ENCODE measurements at places on chromosomes 3 and 15. TPM values are rescaled to one million over a fixed set of nuclear protein-coding genes. Genes with fewer than 3 reads are reported as not detected.

GRCh38 chr15:35560258-35560657 lies 14.3 kb upstream of the DPH6 start:
- DNase-seq: no peak

GRCh38 chr3:27134171-27134796 lies 234.9 kb downstream of the NEK10 start:
- DNase-seq: peak; percentile 39

IQCF5 gene
- not detected for total RNA-seq

DNA sequence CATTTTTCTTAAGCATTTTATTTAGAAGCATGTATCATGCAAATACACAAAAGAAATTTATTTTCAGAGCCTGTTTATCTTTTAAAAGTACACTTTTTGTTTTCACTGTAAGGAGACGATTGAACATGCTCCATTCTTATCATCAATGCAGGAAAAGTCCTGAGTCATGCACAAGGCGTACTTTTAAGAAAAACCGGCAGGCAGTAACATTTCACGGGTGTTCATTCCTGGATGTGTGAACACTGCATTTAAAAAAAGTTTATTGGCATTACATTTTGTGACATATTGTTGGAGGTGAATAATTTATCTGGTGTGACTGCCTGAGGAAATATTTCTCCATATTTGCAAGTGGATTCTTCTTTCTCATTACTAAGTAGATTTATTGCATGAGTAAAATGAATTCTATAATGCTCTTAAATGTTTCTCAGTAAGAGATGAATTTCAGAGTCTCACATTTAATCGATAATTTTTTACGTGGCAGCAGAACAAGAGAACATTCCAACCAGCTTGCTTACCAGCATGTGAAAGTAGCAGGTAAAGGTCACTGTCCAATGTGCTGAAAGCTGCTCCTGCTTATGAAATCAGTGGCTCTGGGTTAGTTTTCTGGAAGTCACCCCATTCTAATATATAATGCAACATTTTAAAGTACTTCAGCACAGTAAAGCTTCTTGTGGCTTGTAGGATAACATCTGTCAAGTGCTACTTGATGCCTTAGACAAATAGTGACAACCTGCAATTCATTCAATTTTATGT lies 87.0 kb downstream of the SV2B start:
- no peak for DNase-seq

GRCh38 chr3:194046995-194047645 lies 88.8 kb upstream of the HES1 start:
- DNase-seq: peak; percentile 74

DNA sequence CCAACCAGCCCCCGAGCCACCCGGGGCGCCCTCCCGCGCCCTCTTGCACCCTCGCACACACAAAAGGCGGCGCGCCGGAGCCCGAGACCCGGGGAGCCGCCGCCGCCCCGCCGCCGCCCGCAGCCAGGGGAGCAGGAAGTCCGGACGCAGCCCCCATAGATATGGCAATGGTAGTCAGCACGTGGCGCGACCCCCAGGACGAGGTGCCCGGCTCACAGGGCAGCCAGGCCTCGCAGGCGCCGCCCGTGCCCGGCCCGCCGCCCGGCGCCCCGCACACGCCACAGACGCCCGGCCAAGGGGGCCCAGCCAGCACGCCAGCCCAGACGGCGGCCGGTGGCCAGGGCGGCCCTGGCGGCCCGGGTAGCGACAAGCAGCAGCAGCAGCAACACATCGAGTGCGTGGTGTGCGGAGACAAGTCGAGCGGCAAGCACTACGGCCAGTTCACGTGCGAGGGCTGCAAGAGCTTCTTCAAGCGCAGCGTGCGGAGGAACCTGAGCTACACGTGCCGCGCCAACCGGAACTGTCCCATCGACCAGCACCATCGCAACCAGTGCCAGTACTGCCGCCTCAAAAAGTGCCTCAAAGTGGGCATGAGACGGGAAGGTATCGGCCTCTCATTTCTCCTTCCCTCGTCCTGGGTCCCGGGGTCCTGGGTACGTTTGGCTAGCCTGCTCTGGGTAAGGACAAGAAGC lies 1.6 kb downstream of the NR2F2 start:
- DNase-seq: no peak

ACTC1 gene
- total RNA-seq: 17,444 TPM

DNA sequence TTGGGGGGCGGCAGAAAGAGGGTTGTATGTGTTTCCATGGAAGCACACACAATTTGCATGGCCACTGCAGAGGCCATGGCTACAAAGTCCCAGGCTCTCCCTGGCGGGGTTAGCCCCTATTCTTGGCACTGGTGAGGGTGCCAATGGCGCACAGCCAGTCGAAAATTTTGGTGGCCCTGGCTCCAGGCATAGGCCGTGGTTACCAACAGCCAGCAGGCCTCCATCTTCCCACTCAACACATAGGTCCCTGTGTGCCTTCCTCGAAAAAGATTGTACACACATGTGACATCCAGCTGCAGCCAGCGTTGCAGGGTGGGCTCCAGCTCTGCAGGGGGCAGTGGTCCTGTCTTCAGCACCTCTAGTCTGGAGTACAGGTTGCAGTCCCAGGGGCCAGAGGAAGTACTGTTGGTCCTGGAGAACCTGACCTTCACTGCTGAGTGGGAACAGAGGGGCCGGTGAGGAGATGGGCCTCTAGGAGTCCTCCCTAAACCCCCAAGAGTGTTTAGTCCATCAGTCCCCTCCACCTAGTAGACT lies 7.1 kb downstream of the P4HTM start:
- DNase-seq: no peak

TNNC1 gene
- 7,312 TPM for total RNA-seq

DNA sequence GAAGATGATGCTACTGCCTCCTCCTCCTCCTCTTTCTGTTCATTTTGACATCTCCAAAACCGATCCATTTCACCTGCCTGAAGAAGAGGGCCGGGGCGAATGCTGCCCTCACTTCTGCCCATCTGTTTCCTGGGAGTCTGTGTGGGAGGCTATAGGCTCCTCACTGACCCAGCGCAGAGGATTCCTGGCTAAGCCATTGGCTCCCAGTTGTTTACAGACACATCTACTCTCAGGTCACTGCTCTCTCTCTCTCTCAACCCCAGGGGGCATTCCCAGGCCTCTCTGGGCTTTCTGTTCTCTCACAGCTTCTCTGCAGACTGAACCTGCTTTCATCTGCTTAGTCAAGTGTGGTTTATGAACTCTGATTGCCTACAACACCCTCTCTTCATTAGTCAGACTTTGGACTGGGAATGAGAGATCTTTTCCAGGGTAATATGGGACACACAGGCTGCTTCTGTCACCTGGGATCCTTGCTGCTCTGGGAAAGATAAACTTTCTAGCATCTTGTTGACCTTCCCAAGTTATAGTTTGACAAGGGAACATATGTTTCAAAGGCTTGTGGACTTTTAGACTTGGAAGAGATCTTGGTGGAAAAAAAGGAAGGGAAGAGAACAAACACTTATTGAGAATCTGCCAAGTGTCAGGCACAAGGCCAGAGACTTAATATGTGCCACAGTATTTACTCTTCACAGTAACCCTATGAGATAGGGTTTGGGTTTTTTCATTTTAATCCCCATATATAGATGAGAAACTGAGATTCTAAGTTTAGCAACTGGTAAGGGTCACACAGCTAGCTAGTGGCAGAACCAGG lies 30.2 kb upstream of the USP3 start:
- no peak for DNase-seq

DNA sequence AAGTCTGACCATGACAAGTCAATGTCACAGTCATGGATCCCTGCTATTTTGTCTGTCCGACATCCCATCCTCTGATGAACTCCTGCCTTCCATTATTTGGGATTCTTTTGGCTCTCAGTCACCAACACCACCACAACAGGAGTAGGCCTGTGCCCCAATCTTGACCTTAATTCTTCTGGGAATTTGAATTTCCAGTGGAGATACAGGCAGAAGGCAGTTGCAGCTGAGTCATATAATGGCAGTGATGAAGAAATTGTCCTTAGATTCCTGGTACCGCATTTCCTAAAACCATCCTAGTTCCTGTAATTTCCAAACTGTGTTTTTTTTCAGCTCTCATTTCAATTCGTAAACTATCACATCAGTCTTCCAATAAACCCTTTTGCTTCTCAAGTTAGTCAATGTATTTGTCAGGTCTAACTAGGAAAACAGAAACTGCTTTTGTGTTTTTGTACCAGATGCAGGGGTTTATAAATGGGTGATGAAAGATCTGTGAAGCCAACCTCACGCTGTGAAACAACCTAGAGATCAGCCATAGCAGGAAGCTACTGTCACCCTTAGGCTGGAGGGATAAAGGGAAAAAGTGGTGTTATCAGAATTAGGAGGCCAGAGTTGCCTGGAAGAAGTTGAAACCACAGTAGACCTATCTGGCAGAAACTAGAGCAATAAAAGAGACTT lies 126.3 kb upstream of the TMEM108 start:
- no peak for DNase-seq

GRCh38 chr3:158095814-158096704 lies 10.2 kb downstream of the SHOX2 start:
- no peak for DNase-seq

GRCh38 chr3:26011276-26011675 lies 221.4 kb downstream of the OXSM start:
- no peak for DNase-seq

DNA sequence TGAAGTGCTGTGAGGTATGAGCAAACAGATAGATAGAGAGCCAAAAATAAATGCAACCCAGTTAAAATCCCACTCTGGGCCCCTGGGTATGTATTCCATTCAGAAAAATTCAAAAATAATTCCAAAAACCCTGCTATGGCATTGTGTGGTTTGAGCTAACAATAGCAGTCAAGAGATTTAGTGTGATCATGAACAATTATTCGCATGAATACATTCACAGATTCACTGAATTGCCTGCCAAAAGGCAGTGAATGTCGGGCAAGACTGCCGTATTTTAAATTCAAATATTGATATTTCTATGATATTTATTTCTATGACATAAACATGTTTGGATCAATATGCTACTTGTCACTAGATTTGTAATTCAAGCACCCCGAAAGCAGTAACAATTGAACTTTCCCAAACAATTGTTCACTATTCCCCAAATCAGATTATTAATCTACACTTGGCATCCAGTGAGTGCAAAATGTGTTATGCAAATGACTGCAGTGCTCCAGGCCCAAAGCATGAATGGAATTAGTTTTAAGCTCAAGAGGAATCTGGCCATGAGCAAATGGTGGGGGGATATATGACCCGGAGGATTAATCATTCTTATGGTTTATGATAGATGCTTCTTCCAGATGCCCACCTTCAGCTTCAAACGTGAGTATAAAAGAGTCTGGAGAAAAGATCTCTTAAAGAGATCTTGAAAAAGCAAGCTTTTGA lies 417.0 kb upstream of the MEIS2 start:
- DNase-seq: no peak

GRCh38 chr15:62644889-62645742 lies 397.4 kb upstream of the TPM1 start:
- DNase-seq: no peak

DLEC1 gene
- 0.39 TPM for total RNA-seq

DNA sequence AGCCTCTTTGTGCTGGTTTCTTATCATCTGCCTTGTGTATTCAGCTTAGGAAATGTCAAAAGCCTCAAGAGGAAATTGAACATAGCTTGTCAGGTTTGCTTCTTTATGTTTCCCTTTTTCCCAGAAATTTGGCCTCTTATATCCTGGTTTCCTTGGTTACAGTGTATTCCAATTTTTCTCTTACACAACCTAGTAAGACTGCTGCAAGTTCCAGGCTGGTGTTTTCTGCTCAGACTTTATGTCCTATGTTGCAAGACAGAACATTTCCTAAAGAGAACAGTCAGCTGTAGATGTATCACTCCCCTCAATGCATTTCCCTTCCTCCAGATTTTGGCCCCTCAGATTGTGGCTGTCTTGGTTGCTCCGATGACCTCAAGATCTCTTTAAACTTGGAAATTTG lies 102.5 kb downstream of the SH3GL3 start:
- DNase-seq: no peak

DNA sequence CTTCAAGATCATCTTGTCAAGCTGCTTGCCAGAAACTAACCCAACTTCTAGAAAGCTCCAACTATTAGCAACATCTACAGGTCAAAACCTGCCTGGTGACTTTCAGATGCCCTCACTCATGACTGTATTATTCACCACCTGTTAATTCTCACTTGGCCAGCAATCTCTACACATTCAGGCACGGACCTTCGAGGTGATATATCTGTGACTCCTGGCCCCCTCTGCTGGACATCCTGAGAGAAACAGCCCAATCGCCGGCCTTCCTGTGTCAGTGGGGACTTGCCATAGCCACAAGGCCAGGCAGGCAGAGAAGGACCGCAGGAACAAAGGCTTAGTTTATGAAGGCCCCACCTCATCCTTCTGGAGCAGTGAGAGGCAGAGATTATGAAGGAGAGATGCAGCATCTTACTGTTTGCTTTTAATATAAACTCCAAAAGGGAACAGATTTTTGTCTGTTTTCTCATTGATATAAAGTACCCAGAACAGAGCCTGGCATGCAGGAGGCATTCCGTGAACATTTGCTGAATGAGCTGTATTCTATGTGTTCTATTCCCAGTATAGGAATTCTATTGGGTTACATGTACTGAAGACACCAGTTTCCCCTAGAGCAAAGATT lies 24.4 kb upstream of the OCA2 start:
- peak; percentile 44 for DNase-seq

- DNase-seq: peak; percentile 82
Observed at GRCh38 chr15:89101302-89102193, 13.3 kb downstream of the ABHD2 start.

PPP1R14D gene
- total RNA-seq: not detected

ATOSA gene
- total RNA-seq: 34.4 TPM

DNA sequence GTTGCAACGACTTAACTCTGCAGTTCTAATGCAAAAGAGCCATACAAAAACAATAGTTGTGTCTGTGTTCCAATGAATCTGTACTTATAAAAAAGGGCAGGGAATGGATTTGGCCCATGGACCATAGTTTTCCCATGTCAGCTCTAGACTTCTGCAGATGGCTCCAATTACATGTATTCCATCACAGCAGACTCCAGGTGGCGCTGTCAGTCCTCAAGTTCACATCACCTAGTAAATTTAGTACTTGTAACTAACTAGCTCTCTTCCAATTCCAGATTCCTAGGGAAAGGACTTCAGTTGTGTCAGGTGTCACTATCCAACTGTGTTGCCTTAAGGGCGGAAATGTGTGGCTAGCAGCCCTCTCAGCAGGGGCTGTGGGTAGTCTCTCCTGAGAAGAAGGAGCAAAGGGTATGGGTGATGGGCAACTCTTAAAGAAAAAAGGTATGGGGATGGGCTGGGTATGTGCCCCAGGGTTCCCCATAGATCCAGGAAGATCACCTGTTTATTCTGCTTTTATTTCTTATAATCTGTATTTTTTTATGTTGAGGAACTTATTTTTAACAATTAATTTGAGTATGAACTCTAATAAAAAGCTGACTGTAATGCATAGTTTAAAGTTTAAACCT lies 36.2 kb downstream of the BBS4 start:
- peak; percentile 54 for DNase-seq

GRCh38 chr3:49173116-49173791 lies 1.9 kb downstream of the KLHDC8B start:
- DNase-seq: peak; percentile 73

Measured in heart right ventricle (tissue), 16 donors.